Hair follicle dermal papilla cell (primary cell): ENCODE measurements at places on chromosomes 3 and 15. TPM values are rescaled to one million over a fixed set of nuclear protein-coding genes. Genes with fewer than 3 reads are reported as not detected.

Gene LOXL1
- 342 and 434 TPM in 2 replicates for total RNA-seq

Gene IL17RE
- 3.2 and 6.9 TPM in 2 replicates for total RNA-seq

Gene FOXL2NB
- 10.4 and 11.8 TPM in 2 replicates for total RNA-seq

Gene TMEM41A
- total RNA-seq, result 10.9 and 12.3 TPM in 2 replicates

Gene FAM98B
- total RNA-seq, result 6.6 and 11.7 TPM in 2 replicates

Gene GOLGA6A
- not detected in 2 replicates for total RNA-seq

Gene SH3GL3
- 0.24 TPM in 1 of 2 replicates, not detected in the other for total RNA-seq

Gene ALS2CL
- total RNA-seq, result 4.1 and 7.1 TPM in 2 replicates

Gene SPATA12
- not detected in 2 replicates for total RNA-seq

Gene INSYN1
- total RNA-seq, result 3.6 and 6.1 TPM in 2 replicates

Gene C3orf20
- under 0.01 TPM in 1 of 2 replicates, not detected in the other for total RNA-seq

Gene NEK11
- total RNA-seq, result 10.7 and 14.9 TPM in 2 replicates

Gene SPINT1
- 0.12 and 0.49 TPM in 2 replicates for total RNA-seq

Gene EFCAB12
- total RNA-seq, result under 0.01 TPM in 1 of 2 replicates, not detected in the other

Gene B3GNT5
- 2.2 and 2.9 TPM in 2 replicates for total RNA-seq

Gene CPN2
- total RNA-seq, result under 0.01 TPM in 1 of 2 replicates, not detected in the other
